ENCODE measurements at places on chromosomes 3 and 15.

- no peak for DNase-seq
Observed at GRCh38 chr3:45559560-45560118, 34.9 kb upstream of the LIMD1 start.

- peak; percentile 28 for DNase-seq
Observed at GRCh38 chr3:55661141-55661540, 174.0 kb upstream of the WNT5A start.

DNA sequence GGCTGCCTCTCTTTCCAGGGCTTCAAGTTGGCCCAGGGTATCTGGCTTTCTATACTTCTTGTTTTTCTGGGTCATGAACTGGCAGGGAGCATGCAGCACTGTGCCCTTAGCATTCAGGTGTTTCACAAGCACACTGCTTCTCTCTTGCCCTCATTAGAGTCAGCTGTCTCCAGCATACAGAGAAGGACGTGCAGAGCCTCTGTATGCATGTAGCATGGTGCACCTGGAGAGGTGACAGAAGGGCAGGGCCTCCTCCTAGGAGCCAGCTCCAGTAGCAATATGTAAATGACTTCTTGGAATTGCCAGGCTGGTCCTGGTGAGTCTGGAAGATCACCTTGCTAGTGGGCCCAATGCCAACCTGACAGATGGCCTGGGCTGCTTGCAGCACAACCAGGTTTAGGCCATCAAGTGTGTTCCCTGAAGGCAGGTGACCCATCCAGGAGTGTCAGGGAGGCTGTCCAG lies 44.8 kb upstream of the ATP2C1 start:
- DNase-seq: peak; percentile 20

DNA sequence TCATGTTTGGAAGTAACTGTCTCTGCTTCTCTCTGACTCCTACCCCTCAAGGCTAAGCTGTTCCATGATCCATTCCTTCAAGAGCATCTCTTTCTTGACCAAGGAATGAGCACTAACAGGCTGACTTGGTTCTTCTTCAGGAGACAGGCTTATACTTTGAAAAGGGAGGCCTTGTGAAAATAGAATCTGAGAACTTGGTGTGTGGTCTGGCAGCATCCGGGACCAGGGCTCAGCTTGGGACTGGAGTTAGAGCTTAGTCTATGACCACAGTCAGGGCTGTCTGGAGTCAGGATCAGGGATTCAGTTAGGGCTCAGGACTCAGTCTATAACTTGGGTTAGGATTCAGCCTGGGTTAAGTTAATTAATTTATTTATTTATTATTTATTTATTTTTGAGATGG lies 44.9 kb upstream of the SLC6A6 start:
- DNase-seq: no peak

GRCh38 chr15:42632105-42632675 lies 56.8 kb downstream of the STARD9 start:
- DNase-seq: no peak

- peak; percentile 57 for DNase-seq
Observed at GRCh38 chr15:94352636-94353487, 121.5 kb downstream of the MCTP2 start.

GRCh38 chr15:45230245-45230965 lies 21.6 kb upstream of the SLC28A2 start:
- no peak for DNase-seq

DNA sequence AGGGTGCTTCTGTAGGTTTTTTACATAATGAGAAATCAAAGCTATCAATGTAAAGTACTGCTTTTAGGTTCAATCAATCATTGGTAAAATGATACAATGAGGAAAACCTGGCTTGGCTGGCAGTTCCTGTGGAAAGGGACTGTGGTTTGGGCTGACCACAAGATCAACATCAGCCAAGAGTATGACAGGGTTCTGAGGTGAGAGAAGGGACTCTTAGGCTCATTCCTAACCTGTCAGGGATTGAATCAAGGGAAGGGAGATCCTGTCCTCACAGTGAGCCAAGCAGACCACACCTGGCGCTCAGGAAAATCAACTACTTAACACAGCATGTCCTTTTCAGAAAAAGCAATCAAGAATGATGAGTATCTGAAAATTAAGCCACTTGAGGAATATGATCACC lies 111.1 kb downstream of the MAGI1 start:
- no peak for DNase-seq

DNA sequence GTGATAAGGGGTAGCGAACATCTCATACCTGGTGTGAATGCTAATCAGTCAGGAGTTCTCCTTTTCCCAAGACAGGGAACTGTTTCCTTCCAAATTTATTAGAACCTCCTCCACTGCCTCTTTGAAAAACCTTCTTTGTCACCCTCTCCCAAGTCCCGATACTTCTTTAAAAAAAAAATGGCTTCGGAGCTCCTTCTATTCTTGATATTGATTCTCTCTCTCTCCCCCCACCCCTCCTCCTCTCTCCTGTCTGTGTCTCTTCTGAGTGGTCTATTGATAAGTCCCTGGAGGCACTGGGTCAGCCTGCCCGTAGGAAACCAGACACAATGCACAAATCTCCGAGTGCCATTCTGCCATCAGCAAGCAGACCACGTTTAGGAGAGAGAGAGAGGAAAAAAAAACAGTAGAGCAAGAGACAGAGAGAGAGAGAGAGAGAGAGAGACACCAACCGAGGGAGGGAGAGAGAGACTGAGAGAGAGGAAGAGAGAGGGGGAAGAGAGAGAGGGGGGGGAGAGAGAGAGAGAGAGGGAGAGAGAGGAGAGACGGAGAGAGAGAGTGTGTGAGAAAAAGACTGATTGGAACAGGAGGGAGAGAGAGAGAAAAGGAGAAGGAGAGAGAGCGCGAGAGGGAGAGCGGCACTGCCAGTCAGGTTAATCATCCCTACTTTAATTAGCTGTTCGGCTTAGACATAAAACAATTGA lies 160.9 kb downstream of the TIGIT start:
- peak; percentile 25 for DNase-seq

DNA sequence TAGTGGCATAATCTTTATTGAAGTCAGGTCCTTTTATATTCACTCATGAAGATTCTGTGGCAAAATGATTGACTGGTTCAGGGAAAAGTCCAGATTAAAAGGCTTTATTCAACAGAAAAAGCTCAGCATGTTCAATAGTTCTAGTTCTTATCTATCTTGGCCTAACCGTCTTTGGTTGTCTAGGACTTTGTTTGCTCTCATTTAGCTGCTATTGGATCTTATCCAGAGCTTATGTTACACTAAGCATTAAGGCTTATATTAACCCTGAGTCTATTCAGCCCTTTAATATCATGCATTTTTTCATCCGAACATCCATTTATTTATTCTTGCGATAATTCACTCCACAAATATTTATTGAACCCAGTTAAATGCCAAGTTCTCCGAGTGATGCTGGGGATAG lies 601.0 kb upstream of the SGO1 start:
- DNase-seq: no peak

- DNase-seq: no peak
Observed at GRCh38 chr3:12425850-12426579, 58.3 kb upstream of the TSEN2 start.

- no peak for DNase-seq
Observed at GRCh38 chr3:58691997-58692396, 25.4 kb upstream of the FAM3D start.

DNA sequence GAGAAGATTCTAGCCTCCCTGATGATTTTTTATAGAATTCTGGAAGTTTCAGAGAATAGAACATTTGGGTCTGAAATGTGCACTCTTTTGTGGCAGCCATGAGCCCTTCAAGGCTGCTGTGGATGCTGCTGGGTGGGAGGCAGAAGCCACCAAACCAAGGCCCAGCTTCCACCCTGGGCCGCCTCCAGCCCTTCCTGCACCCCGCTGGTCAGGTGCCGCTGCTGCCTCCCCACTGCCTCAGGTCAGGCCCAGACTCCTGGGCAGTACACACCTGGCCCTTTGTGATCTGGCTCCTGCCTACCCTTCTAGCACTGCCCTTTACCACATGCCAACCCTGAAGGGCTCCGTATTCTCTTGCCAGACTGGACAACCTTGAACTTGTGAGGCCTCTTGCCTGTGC lies 28.3 kb downstream of the PPCDC start:
- no peak for DNase-seq

DNA sequence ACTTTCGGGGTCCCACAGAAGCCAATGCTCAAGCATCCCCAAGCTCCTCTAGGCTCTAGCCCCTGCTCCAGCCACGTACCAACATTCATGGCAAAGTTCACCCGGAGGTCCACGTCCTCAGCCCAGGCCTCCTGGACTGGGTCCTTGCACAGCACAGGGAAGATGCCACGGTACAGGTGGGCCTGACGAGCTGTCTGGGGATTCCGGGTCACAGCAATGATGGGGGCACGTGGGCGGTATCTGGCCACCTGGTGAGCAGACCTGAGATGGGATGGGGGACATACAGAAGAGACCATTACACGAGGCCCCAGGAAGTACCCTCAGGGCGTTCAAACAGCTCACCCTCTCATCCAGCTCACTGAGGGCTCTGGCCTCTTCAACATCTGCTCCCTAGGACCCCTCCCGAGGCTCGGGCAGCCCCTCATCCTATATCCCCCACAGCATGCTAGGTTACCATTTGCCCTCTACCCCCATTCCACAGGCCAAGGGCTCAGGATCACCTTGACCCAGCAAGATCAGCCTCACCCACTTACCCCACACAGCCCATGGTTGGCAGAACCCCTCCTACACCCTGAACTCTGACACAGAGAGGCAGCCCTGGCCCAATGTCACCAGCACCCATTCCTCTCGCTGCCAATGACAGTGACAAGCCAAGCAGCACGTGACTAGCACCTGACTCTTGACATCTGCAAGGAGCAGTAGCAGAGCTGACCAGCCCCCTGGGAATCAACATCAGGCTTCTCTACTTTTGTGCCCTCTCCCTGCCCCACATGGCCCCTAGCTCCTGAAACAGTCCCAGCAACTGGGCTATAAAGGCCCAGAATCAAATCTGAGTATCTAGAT lies 3.0 kb upstream of the GRAMD2A start:
- DNase-seq: no peak

- no peak for DNase-seq
Observed at GRCh38 chr3:120604382-120604781, 8.2 kb downstream of the NDUFB4 start.

GRCh38 chr3:58594117-58594516 lies 16.9 kb upstream of the FAM107A start:
- DNase-seq: no peak

DNA sequence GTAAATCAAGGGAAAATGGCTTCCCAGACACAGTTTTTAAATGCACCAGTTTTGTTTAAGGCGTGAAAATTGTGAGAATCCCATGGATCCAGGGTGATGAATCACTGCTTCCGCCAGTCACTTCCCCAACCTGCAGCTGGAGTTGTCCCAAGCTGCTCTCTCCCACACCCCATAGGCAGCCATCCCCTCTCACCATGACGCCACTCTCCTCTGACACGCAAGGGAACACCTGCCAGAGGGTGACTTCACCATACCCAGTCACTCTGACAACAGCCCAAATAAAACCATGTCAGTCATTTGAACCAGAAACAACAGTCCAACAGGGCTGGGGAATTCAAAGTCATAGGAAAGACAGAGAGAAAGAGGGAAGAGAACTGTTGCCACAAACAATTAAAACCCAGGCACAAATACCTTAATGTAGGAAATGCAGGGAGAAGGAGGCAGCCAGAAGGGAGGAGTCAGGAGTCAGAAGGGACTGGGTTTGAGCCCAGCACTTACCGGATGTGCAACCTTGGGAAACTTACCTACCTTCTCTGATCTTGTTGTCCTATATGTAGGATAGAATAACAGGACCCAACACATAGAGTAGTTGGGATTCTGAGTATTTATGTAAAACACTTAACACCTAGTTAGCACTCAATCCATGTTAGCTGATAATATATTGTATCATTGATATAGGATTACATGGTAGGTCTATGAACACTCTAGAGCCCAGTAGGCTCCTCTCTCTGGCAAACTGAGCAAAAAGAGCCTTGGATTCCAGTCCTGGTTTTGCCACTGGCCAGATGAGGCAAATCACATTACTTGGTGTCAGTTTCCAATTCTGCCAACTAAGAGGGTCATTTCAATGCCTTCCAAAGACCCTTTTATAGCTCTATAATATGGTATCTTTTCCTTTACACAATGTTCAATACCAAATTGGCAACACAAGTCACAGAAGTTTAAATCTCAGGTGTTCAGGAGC lies 326.3 kb upstream of the ICE2 start:
- DNase-seq: peak; percentile 77

GRCh38 chr3:15265655-15266509 lies 59.8 kb downstream of the CAPN7 start:
- peak; percentile 14 for DNase-seq

DNA sequence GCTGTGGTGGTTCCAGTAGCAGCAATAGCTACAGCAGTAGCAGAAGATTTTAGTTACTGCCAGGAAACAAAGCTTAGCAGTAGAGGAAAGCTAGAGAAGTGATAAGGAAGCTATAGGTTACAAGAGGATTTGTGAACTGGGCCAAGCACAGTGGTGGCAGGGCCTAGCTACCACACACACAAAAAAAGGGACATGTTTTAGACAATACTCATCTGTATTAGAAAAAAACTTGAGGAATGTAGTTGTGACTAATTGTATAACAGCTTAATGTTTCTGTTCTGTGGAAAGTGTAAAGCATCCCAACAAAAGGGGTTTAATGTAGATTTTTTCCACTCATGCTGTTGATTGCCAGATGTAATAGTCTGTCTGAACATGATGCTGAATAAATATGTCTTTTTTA lies 29.9 kb upstream of the PFN2 start:
- DNase-seq: no peak

- DNase-seq: no peak
Observed at GRCh38 chr3:131388490-131388799, 6.9 kb downstream of the NUDT16 start.

- no peak for DNase-seq
Observed at GRCh38 chr3:172595664-172596393, 72.6 kb upstream of the TNFSF10 start.

DNA sequence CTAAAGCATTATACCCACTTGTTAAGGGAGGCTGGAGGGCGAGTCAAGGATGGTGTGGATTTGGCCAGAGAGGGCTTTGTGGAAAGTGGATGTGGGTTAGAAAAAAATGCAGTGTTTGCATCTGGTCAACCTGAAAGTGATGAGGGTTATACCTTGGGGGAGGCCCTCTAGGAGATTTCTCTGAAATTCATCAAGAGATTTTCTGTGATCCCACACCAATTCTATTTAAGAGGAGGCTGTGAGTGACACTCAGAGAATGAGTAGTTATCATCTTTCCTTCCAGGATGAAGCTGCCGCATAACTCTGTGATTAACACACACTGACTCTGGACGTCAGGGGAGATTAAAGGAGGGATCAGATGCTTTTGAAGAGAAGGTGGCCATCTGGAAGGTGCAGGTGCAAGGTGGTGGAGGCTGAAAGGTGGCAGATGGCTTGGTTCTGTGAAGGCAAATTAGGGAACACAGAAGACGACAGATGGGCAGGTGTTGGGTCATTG lies 54.8 kb downstream of the ANAPC13 start:
- no peak for DNase-seq

All from femur (tissue), 1 donor.